ENCODE measurements at places on chromosomes 1 and 21.
A peak's percentile ranks its signal among the peaks of the same experiment; 100 is the strongest.

DNA sequence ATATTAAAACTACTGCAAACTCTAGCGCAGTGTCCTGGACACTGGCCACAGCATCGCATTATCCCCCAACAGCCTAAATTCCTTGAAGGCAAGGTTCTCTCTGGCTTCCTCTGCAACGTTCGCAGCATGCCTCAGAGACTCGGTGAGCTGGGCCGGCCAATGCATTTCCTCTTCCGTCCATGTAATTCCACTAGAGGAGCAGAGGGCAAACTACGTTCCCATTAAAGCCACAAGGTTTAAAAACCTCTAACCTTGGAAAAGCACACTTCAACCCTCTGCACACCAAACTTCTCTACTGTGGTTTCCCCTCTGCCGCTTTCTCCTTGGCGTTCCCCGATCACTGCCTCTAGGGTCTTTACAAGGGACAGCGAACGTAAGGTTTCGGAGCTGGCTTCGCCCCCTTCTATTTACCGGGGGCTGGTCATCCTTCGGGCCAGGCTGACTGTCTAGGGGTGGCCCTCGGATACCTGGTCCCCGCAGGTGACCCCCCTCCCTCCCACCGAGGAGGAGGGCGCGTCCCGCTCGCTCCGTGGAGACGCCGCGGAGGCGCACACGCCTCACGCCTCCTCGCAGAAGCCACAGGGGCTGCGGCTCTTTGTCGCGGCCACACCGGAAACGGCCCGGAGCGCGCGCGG, 456 bp upstream of the SMYD2 start:
- peak overlapping the region; percentile 89 for H3K27ac ChIP-seq
- peak; percentile 31 for DNase-seq
- H3K4me3 ChIP-seq: peak overlapping the region; percentile 88
- H3K4me1 ChIP-seq: peaks cover 37% of the 10 kb centered on the region

GRCh38 chr1:230760360-230760827, 13.2 kb downstream of the CAPN9 start:
- no peak for DNase-seq
- H3K4me3 ChIP-seq: no peak overlapping the region
- no peak overlapping the region for H3K27ac ChIP-seq
- H3K27me3 ChIP-seq: peaks cover 33% of the 10 kb centered on the region
- H3K4me1 ChIP-seq: no peaks in the 10 kb centered on the region

- no peak for DNase-seq
- no peaks in the 10 kb centered on the region for H3K27me3 ChIP-seq
- H3K36me3 ChIP-seq: no peaks in the 10 kb centered on the region
- no peak overlapping the region for H3K4me3 ChIP-seq
Measured at GRCh38 chr1:164611754-164612642, 53.0 kb downstream of the PBX1 start.

DNA sequence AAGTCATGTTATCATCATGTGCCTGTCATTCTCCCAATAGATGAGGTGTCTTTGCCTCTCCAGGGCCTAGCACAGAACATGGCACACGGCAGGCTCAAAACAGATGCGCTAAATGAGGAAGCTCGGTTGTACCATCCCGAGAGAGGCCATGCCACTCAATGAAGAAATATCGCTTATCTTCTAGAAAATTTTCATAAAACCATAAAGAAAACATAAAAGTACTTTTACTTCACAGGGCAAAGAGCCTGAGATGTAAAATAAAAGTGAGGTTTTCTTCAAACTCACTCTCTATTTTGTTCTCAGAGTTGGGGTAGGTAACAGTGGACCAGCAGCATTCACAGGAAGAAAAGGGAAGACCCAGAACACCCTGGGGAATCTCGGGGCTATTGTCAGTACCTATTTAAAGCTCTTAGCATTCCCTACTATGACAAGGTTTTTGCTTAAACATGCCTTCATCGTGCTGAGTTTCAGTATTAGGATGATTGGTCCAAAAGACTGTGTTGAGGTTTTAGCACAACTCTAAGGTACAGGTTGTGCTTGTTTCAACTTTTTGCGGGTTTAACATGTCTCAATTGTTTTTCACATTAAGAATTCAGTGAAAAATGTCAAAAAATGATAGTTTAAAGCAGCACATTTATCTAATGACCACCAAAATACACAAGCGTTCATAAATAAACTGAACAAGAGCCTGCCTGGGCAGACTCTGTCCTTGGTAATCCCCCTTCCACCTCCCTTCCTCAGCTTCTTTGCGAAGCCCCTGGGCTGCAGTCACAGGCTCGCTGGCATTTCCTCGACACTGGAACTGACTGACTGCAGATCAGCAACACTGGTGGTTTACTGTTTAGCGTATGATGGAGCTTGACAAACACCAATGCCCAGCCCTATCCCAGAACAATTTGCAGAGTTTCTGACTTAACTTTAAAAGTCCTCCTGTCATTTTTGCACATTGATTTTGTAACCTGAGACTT, 55.6 kb downstream of the COQ8A start:
- H3K27me3 ChIP-seq: no peaks in the 10 kb centered on the region
- H3K4me3 ChIP-seq: peak overlapping the region; percentile 67
- peak overlapping the region; percentile 81 for H3K27ac ChIP-seq
- peak; percentile 65 for DNase-seq
- peaks cover 16% of the 10 kb centered on the region for H3K4me1 ChIP-seq

- H3K4me1 ChIP-seq: peaks cover 19% of the 10 kb centered on the region
- H3K27ac ChIP-seq: no peak overlapping the region
- H3K27me3 ChIP-seq: no peaks in the 10 kb centered on the region
- H3K36me3 ChIP-seq: peaks cover 1% of the 10 kb centered on the region
- H3K4me3 ChIP-seq: no peak overlapping the region
Measured at GRCh38 chr1:229258031-229258756, 12.7 kb upstream of the RAB4A start.

DNA sequence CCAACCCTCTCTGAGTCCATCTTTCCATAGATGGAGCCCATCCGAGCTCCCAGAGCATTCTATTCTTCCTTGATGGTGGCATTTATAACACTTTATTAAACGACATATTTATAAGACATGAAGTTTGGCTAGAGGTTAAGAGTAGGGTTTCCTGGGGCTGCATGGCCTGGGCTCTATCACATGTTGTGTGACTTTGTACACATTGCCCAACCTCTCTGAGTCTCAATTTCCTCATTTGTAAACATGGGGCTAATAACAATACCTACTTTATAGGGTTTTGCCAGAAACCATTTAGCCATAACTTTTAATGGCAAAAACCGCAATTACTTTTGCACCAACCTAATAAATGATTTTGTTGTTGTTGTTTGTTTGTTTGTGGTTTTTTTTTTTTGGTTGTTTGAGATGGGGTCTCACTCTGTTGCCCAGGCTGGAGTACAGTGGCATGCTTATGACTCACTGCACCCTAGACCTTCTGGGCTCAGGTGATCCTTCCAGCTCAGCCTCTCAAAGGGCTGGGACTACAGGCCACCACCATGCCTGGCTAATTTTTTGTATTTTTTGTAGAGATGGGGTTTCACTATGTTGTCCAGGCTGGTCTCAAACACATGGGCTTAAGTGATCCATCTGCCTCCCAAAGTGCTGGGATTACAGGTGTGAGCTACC, 13.9 kb upstream of the ASAP3 start:
- H3K27me3 ChIP-seq: no peaks in the 10 kb centered on the region
- DNase-seq: no peak
- H3K27ac ChIP-seq: no peak overlapping the region
- H3K36me3 ChIP-seq: no peaks in the 10 kb centered on the region
- peaks cover 13% of the 10 kb centered on the region for H3K4me1 ChIP-seq

GRCh38 chr1:210944252-210944651, 189.7 kb downstream of the KCNH1 start:
- H3K36me3 ChIP-seq: no peaks in the 10 kb centered on the region
- no peak for DNase-seq
- no peak overlapping the region for H3K4me3 ChIP-seq
- H3K27ac ChIP-seq: no peak overlapping the region
- H3K4me1 ChIP-seq: no peaks in the 10 kb centered on the region
